ENCODE measurements at places on chromosomes 13 and 19.

- DNase-seq, result no peak
Observed at GRCh38 chr13:49530457-49530856, 34.7 kb downstream of the PHF11 start.

- DNase-seq, result peak; percentile 79
Observed at GRCh38 chr19:46863818-46864629, 3.2 kb downstream of the ARHGAP35 start.

DNA sequence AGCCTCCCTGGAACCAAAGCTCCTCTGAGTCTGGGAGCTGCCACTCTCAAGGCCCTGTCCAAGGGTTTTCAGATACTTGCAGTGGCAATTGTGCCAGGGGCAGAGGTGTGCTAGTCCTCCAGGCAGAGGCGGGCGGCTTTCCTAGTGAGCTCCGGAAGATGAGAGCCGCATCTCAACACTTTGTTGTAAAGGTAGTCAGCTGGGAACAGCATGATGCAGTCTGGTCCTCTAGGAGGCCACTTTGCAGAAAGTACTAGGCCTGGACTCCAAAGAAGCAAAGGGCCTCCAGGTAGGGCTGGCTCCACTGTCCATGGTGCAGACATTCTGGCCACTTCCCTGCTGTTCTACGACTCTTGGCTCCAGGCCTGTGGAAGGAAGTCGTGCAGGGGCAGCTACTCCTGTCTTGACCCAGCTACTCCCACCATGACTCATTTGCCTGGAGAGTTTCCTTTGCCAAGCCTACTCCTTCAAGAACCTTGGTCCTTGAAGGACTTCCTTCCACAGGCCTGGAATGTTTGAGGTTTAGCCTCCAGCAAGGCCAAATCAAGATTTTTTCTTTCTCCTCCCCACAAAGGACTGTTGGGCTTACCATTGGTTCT is 9.9 kb upstream of the ZNF536 start:
- peak; percentile 15 for DNase-seq

DNA sequence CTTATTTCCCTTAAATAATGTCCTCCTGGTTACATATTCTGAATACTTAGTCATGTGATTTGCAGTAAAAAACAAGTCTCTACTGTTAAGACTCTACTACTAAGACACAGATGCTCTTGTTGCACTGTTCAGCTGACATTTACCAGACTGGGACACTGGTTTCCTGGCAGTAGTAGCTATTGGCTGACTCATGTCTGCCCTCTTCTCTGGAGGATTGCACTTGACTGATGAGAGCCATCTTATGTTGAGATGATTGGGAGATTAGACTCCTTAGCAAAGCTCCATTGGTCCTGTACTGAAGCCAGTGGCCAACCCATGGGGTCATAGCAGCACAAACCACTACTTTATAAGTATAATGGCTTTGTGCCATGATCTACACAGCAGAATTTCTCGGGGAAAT is 1672.6 kb upstream of the PCDH20 start:
- no peak for DNase-seq

- no peak for DNase-seq
Observed at GRCh38 chr13:25292301-25292700, 5.0 kb upstream of the MTMR6 start.

DNA sequence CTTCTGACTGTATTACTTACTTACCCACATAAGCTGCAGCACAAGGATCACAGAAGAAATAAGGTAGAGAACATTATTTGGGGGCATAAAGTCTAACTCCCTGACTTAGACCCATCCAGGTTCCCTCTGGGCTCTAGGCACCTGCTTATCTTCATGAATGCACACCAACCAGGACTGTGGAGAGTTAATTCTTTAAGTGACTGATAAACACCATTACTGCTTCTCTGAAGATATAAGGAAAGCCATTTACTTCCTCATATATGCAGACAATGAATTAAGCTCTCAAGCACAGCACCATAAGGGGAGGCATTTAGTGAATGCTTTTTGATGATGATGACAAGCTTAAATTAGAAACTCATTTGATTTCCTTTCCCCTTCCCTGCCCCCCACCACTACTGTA is 22.5 kb downstream of the OBI1 start:
- no peak for DNase-seq

DNA sequence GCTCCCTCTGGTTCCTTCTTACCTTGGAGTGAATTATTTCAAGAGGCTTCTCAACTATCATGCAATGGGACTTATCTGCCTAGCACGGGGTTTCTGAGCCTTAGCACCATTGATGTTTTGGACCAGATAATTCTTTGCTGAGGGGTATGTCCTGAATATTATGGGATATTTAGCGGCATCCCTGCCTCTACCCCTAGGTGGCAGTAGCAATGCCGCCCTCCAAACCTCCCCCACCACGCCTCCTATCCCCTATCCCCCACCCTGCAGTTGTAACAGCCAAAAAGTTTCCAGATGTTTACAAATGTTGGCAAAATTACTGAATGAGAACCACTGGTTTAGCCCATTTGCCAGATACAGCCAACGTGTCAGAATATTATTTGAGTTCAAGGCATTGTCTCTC is 125.5 kb downstream of the POSTN start:
- DNase-seq, result no peak

DNA sequence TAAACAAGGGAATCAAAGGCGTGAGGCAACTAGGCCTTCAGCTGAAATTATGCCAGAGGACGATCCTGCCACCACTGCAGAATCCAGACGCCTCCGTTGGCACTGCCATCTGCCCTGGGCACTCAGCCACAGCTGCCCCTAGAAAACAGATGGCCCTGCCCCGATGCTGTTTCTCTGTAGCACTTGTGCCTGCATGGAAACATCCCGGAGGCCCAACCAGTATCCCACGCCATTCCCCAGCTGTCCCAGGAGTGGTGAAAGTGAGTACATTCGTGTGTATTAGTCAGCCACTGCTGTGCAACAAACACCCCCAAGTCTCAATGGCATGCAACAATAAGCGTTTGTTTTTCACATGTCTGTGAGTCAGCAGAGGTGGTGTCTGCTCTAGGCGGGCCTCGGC is 8.9 kb upstream of the CRTC1 start:
- no peak for DNase-seq

- DNase-seq, result no peak
Observed at GRCh38 chr19:21133633-21134032, 8.2 kb upstream of the ZNF431 start.

DNA sequence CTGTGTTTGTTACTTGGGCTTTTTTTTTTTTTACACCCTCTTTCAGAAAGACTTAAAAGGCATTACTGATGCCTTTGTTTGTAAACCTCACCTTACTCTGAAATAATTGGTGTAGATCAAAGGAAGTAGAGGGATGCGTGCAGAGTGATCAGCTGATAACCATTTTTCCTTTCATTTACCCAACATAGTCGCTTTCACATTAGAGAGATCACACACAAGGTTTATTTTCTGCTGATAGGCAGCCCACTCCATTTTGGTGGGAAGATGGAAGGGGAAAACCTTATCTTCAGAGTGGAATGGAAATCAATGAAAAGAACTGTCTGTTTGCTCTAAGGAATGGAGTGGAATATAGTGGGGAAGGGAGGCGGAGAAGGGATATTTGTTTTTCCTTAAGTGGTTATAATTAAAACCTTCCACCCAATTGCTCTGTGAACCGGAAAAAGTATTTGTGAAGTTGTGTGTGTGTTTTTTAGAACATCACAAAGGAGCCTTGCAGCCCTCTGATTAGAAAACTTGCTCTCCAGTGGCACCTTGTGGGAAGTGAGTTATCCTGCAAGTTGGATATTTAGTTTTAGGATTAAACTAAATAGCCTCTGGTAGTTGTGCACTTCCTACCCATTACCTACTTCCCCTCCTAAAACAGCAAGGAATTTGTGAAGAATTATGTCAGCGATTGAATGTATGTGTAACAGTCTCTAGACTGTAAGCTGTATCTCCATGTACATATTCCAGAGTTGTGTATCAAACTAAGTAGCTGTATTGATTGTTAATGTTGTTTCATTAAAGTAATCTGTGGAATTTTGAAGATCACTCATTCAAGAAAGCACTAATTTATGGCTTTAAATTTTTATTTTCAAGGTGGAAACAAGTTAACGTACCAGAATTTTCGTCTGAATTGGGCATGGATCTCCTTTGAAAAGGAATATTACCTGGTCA is 76.8 kb downstream of the FREM2 start:
- DNase-seq, result no peak

- peak; percentile 96 for DNase-seq
Observed at GRCh38 chr19:1131718-1132551, 28.1 kb downstream of the GPX4 start.

DNA sequence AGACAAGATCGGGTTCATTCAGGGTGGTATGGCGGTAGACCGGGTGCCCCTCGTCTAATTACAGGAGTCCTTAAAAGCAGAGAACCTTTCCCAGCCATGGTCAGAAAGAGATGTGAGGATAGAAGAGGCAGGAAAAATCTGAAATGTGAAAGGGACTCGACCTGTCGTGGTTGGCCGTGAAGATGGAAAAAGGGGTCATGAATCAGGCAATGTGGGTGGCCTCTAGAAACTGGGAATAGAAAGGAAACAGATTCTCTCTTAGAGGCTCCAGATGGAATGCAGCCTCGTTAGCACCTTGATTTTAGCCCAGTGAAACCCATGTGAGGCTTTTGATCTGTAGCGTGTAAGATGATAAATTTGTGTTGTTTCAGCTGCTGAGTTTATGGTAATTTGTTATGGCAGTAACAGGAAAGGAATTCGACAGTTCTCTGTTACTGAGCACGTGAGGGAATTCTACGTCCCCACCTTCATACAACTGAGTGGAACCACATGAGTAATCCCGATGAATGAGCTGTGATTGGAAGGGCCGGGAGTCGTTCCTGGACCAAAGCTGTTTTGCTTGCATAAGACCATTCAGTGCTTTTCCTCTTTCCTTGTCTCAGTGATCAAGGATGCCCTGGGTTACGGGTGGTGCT is 11.0 kb upstream of the CA11 start:
- DNase-seq, result no peak

DNA sequence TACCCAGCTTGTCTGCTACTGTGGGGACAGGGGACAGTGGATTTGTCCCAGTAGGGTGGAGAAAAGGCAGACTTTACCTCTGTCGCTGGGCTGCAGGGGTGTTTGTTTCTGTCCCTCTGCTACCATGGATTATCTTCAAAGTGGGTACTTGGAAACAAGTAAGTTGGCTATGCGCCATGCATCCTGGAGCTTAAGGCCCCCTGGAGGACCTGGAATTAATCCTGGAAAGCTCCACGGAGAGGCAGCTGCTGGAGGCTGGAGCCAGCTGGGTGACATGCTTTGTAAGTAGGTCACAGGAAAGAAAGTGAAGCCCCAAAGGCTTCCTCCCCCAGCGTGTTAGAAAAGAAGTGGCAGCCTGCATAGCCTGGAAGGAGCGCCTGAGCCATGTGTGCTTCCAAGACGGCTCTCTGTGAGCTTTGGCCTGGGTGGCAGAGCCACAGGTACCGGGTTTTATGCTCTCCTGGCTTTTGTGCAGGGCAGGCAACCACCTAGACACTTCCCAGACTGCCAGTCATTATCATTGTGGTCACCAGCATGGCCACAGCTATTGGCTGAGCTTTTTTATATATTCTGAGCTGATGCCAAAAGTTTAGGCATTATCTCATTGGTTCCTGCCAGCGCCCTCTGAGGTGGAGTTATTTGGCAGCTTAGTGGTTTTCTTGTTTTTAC is 9.5 kb downstream of the B3GLCT start:
- no peak for DNase-seq

- DNase-seq, result no peak
Observed at GRCh38 chr13:77580748-77581147, 45.2 kb downstream of the SCEL start.

GRCh38 chr13:110108348-110109139 is 198.4 kb downstream of the COL4A1 start:
- DNase-seq, result peak; percentile 74

DNA sequence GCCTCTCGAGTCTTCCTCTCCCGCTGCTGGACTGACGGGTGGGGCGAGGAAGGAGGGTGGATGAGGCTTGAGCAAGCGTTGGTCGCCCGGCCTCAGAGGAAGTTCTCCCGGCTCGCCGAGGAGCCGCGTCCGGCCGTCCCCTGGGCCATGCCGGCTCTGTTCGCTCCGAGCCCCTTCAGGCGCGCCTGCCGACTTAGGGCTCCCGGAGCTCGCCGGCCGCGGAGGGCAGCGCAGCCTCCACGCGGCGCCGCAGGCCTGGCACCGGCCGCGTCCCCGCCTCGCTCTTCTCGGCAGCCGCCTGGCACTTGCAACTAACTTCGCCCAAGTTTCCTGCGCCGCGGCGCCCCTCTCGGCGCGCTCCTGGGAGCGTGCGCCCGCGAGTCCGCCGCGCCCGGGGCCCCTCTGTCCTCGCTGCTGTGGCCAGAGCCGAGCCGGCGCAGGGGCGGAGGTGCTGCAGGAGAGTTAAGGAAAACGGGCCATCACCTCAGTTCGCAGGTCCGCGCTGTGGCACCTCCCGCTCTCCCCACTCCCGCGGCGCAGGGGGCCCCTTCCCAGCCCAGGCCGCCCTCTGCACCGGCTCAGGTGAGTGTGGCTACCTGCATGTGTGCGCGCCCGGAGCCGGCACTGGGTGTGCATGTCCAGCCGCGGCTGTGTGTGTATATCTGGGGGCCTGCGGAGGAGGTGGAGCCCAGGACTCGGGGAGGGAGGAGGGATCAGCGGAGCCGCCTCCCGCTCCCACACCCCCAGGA is 641 bp upstream of the SOX21 start:
- no peak for DNase-seq

- DNase-seq, result no peak
Observed at GRCh38 chr13:67095621-67096020, 134.5 kb downstream of the PCDH9 start.

DNA sequence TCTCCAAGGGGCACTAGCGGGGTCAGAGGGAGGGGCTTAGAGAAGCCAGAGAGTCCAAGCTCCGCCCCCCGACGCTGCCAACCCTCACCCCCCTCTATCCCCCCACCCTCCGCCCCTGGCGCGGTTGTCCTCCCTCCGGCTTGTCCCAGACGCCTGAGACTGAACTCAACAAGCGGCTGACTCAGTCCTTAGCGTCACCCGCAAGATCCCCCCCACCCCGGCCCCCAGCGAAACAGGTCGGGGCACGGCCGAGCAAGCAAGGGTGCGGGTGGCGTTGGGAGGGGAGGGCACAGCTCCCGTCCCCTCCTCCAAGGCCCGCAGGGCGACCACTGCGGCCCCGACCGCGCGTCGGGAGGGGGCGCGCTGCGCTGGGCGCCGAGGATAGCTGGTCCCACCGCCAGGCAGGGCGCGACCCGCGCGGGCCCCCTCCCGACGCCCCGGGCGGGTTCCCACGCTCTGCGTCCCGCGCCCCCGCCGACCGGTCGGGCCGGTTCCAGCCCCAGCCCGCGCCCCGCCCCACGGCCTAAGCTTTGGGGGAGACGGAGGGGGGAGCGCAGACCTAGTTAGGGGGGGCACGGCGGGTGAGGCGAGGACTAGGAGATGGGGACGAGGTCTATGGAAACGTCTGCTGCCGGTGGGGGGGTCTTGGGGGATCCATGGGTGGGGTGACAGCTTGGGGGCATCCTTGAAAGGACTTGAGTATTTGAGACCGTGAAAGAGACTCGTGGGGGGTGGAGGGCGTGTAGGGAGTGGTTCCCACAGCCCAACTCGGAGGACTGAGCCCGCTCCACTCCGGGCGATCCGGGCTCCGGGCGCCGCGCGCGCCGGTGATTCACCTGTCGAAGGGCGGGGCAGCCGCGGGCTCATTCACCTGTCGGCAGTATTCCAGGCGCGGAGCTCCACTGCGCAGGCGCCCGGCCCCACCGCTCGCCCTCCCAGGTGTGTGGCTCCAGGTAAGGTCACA is 5.1 kb downstream of the NOTCH3 start:
- peak; percentile 85 for DNase-seq
